GM23338 (cell line): ENCODE measurements at places on chromosomes 13 and 19.

DNA sequence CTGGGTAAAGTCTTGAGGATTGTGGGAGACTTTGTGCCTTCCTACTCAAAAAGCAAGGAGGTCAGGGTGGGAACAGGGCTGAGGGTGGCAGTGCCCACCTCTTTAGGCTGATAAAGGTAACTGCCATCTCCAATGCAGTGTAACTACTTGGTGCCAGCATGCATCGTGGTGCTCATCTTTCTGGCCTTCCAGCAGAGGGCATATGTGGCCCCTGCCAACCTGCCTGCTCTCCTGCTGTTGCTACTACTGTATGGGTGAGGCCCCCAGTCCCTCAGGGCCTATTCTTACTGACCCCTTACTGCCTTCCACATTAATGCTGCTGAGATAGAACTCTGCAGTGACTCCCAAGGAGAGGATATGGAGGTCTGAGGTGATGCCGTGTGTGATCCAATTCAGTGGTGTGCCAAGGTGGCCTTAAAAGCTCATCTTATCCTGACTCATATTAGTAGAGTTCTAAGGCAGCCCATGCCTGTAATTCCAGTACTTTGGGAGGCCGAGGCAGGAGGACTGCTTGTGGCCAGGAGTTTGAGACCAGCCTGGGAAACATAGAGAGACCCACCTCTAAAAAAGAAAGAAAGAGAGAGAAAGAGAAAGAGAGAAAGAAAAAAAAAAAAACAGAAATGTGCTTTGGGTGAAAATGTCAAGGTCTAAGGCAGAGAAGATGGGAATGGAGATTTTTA is 9.7 kb upstream of the ARHGAP45 start:
- DNase-seq, result peak; percentile 83

DNA sequence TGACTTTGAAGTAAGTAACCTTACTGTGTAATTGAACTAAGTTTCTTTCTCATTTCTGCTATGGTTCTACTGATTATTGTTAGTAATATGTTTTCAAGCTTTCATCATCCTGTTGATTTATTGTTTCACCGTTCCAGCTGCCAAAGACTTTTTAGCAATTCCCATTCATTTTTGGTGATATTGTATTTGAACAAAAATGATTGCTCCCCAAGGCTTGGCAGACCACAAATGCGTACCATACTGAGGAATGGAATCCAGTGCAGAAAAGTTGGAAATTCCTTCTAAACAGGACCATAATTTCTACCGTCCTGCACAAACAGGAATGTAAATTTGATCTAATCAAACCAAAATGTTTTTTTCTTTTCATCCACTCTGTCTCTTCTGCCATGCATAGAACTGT is 10.7 kb downstream of the EPSTI1 start:
- DNase-seq, result no peak

- DNase-seq, result no peak
Measured at GRCh38 chr13:76556627-76557026, 329.6 kb downstream of the KCTD12 start.

DNA sequence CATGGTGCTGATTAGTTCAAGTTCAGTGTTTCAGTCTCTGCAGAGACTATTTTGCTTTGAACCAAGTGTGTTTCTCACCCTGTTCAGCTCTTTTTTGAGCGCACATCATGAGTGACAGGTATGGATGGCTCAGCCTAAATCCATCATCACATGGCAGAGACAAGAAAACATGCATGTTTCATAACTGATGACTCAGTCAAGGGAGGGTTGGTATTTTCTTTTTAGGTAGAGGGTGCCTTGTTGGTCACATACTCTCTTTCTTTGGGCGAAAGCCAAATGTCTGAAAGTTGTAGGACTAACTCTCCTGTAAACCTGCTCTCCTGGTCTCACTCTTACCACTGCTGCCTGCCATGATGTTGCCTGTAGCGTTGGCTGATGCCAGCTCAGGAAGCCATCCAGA is 48.1 kb upstream of the RAP2A start:
- DNase-seq, result no peak

- no peak for DNase-seq
Measured at GRCh38 chr19:44732235-44733014, 16.1 kb upstream of the BCL3 start.

DNA sequence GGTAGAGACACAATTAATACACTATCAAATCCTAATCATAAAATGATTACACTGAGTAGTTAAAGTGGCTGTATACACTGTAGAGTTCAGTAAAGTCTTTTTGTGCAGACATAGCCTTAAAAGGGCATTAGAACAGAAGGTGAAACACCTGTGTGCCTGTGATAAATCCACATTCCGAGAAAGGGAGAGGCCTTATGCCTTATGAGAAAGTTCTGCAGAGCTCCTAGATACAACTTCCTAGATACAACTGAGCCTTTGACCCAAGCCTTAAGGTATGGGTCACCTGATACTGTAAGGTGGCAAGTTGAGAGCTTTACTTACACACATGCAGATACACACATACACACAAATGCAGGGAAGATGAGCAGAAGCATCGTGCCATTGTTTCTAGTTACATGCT is 6.3 kb downstream of the SERP2 start:
- no peak for DNase-seq

- DNase-seq, result no peak
Measured at GRCh38 chr19:29759359-29759758, 44.3 kb upstream of the C19orf12 start.

DNA sequence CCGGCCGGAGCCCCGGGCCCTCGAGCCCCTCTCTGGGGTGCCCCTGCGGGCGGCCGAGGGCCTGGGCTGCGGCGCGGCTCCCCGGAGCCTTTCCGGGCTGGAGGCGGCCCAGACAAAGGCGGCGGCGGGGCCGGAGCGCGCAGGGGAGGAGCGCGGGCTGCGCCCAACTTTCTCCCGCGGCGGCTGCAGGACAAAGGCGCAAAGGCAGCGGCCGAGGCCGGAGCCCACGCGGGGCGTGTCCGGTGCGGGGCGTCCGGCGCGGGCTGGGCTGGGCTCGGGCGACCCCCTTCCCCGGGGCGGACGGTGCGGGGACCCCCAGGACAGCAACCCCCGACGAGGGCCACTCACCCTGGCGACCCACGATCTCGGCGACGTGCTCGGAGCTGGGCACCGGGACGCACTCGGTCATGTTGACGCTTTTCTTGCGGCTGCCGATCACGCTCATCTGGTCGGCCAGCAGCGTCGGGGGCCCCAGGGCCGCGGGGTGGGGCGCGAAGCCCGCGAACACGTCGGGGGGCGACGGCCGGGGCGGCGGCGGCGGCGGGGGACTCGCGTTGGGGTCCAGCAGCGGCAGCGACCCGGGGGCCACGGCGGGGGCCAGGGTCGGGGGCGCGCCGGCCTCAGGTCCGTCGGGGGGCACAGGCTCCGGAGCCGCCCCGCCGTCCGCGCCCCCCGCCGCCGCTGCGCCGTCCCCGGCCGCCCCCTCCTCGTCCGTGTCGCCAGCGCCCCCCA is 843 bp downstream of the MEX3D start:
- no peak for DNase-seq

- peak; percentile 14 for DNase-seq
Measured at GRCh38 chr19:12163826-12164225, 930 bp downstream of the ZNF136 start.
